ENCODE measurements at places on chromosomes 12 and 14.
A peak's percentile ranks its signal among the peaks of the same experiment; 100 is the strongest.

DNA sequence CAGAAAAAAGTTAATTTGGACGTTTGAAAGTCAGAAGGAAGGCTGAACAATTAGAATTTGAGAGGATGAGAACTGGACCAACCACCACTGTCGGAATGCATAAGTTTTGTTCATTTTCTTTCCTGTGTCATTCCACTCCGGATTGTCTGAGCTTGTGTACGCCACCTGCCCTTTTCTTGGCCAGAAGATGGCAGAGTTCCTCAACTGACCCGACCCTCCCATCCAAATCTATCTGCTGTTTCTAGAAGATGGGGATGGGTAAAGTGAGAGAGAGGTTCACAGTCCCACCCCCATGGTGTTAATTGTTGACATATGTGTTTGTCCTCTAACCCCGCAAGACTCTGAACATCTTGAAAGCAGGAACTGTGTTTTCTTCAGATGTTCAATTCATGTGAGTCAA, 388.0 kb downstream of the VRK1 start:
- no peak for DNase-seq
- no peaks in the 10 kb centered on the region for H3K36me3 ChIP-seq
- H3K27ac ChIP-seq = no peak overlapping the region
- H3K4me1 ChIP-seq = no peaks in the 10 kb centered on the region
- H3K4me3 ChIP-seq = no peak overlapping the region
- no peaks in the 10 kb centered on the region for H3K27me3 ChIP-seq

GRCh38 chr14:103696070-103696402, 19.2 kb downstream of the XRCC3 start:
- H3K36me3 ChIP-seq = peaks cover 69% of the 10 kb centered on the region
- H3K4me3 ChIP-seq = no peak overlapping the region
- no peak for DNase-seq
- H3K27ac ChIP-seq = peak overlapping the region; percentile 47
- no peaks in the 10 kb centered on the region for H3K27me3 ChIP-seq
- H3K4me1 ChIP-seq = peaks cover 34% of the 10 kb centered on the region

- H3K27ac ChIP-seq = no peak overlapping the region
- DNase-seq = no peak
These were observed 97.5 kb downstream of the TMX1 start for GRCh38 chr14:51337520-51337919.

DNA sequence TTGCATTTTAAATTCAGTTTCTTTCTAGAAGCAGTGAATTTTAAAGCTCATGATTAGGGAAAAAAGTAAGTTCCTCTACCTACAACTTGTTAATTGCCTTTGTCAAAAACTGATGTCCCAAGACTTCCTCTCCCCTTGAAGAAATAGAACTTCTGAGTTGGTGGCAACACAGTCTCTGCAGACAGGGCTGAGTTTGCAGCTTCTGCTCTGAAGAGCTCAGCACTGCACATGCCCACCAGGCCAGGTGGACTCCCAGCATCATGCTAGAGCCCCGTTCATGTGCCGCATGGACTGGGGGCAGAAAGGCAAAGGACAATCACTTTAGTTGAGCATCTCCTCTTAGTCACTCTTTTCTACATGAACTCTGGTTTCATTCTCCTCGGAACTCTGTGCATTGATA, 620.1 kb downstream of the VRK1 start:
- no peak for DNase-seq
- no peak overlapping the region for H3K4me3 ChIP-seq
- H3K4me1 ChIP-seq = no peaks in the 10 kb centered on the region
- no peaks in the 10 kb centered on the region for H3K36me3 ChIP-seq
- H3K27ac ChIP-seq = no peak overlapping the region

- H3K4me1 ChIP-seq = no peaks in the 10 kb centered on the region
- H3K27me3 ChIP-seq = no peaks in the 10 kb centered on the region
- H3K27ac ChIP-seq = no peak overlapping the region
- no peak for DNase-seq
- no peaks in the 10 kb centered on the region for H3K36me3 ChIP-seq
- no peak overlapping the region for H3K4me3 ChIP-seq
These were observed 466.5 kb downstream of the APAF1 start for GRCh38 chr12:99111600-99111999.

- no peaks in the 10 kb centered on the region for H3K36me3 ChIP-seq
- H3K4me3 ChIP-seq = no peak overlapping the region
- H3K4me1 ChIP-seq = no peaks in the 10 kb centered on the region
- H3K27ac ChIP-seq = no peak overlapping the region
- no peaks in the 10 kb centered on the region for H3K27me3 ChIP-seq
These were observed 32.0 kb upstream of the SPPL3 start for GRCh38 chr12:120936197-120936596.

- no peak overlapping the region for H3K4me3 ChIP-seq
- no peaks in the 10 kb centered on the region for H3K36me3 ChIP-seq
- no peaks in the 10 kb centered on the region for H3K4me1 ChIP-seq
- DNase-seq = no peak
- no peaks in the 10 kb centered on the region for H3K27me3 ChIP-seq
These were observed 203.1 kb downstream of the KIF21A start for GRCh38 chr12:39239490-39240486.

- no peak overlapping the region for H3K4me3 ChIP-seq
- no peaks in the 10 kb centered on the region for H3K36me3 ChIP-seq
- no peaks in the 10 kb centered on the region for H3K27me3 ChIP-seq
- H3K27ac ChIP-seq = no peak overlapping the region
- DNase-seq = no peak
These were observed 18.0 kb upstream of the OR4K5 start for GRCh38 chr14:19902409-19902808.

DNA sequence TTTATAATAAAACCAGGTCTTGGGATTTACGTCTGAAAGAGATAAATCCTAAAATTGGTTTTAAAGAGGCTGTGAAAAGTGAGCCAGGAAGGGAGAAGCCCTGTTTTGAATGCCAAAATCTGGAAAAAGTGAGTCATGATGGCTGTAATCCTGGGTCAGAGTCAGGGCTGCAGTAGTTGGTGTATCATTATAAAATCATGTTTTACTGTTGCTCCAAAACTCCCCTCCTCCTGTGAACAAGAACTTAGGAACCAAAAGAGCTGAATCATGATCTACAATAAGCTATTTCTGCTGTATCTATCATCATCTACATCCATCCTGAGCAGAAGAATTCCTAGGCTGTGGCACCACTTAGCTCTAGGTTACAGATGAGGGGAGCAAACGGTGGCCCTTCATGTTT, 79.3 kb downstream of the LMO3 start:
- no peak overlapping the region for H3K27ac ChIP-seq
- H3K36me3 ChIP-seq = no peaks in the 10 kb centered on the region
- H3K4me1 ChIP-seq = no peaks in the 10 kb centered on the region
- no peak overlapping the region for H3K4me3 ChIP-seq

DNA sequence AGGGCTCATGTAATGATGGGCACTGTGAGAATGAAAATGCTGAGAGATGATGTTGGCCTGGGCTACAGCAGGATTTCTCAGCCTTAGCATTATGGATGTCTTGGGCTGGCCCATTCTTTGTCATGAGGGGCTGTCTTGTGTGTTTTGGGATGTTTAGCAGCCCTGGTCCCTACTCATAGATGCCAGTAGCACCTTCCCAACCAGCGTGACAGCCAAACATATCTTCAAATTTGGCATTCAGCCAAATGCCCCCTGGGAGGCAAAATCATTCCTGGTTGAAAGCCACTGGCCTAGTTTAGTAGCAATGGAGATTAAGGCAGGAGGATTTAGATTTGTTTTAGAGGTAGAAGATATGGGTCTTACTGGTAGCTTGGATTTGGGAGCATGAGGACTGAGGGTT, 26.6 kb downstream of the UBE3B start:
- DNase-seq = no peak
- H3K4me1 ChIP-seq = no peaks in the 10 kb centered on the region
- no peak overlapping the region for H3K27ac ChIP-seq
- H3K4me3 ChIP-seq = no peak overlapping the region
- no peaks in the 10 kb centered on the region for H3K27me3 ChIP-seq

All from upper lobe of right lung (tissue), 1 donor.